Calu3 (cell line): ENCODE measurements at places on chromosomes 3 and 15.
A peak's percentile ranks its signal among the peaks of the same experiment; 100 is the strongest.

DNA sequence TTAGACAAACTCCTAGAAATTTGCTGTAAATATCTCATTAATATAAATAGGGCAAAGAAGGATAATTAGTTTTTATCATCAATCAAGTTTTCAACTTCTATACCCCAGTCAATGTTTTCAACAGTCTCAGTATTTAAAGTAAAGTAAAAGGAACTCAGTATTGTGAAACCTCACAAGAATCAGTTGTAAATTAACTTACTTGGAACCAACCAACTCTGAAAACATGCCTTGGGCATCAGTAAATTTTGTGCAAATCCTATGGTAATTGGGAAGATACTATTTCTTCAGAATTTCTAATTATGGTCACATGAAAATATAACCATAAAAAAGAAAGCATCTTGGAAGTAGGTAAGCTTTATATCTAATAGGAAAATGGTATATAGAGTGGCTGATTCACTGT lies 1139.0 kb downstream of the TUSC7 start:
- peaks cover 24% of the 10 kb centered on the region for H3K4me1 ChIP-seq
- H3K4me3 ChIP-seq, result no peak overlapping the region
- H3K36me3 ChIP-seq, result no peaks in the 10 kb centered on the region
- no peak for DNase-seq

GRCh38 chr3:172608575-172608974 lies 85.3 kb upstream of the TNFSF10 start:
- H3K4me3 ChIP-seq, result no peak overlapping the region
- no peak for DNase-seq
- H3K27ac ChIP-seq, result peak overlapping the region; percentile 4
- no peaks in the 10 kb centered on the region for H3K27me3 ChIP-seq
- no peaks in the 10 kb centered on the region for H3K36me3 ChIP-seq
- peaks cover 34% of the 10 kb centered on the region for H3K4me1 ChIP-seq

GRCh38 chr15:61906961-61907752 lies 153.1 kb downstream of the VPS13C start:
- H3K4me3 ChIP-seq, result peak overlapping the region; percentile 22
- peaks cover 49% of the 10 kb centered on the region for H3K4me1 ChIP-seq
- peaks cover 24% of the 10 kb centered on the region for H3K36me3 ChIP-seq
- peak overlapping the region; percentile 63 for H3K27ac ChIP-seq
- peak; percentile 37 for DNase-seq

DNA sequence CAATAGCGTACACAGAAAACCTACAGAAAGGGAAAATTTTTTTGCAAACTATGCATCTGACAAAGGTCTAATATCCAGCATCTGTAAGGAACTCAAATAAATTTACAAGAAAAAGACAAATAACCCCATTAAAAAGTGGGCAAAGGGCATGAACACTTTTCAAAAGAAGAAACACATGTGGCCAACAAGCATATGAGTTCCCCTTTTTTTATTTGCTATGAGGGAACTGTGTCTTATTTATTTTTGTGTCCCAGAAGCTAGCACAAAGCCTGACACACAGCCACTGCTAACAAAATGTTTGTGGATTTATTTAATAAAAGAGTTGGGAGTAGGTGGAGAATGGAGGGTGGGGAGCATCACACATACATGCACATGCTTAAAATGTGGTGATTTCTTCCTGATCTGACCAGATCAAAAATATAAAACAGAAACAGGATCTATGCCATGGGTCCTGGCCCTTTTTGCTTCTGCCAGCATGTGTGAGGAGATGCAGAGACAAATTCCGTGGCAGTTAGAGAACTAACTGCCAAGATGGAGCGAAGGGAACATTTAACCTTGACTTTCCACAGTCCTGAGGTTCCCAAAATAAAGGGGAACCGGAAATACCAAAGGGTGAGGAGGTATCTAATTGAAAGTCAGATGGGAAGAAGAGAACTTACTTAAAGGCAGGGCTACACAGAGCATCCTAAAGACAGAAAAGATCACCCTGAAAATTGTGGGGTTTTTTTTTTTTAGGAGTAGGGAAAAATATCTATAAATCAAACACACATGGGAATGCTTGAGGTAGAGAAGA lies at the start of gene TMEM202:
Gene TMEM202 (plus strand): TSS at position 510 of the 793 bp plus-strand sequence. CDS start 22 bp downstream, at position 532.
- H3K36me3 ChIP-seq, result no peaks in the 10 kb centered on the region
- no peaks in the 10 kb centered on the region for H3K4me1 ChIP-seq
- H3K27ac ChIP-seq, result no peak within 1 kb of the TSS
- no peak for DNase-seq

DNA sequence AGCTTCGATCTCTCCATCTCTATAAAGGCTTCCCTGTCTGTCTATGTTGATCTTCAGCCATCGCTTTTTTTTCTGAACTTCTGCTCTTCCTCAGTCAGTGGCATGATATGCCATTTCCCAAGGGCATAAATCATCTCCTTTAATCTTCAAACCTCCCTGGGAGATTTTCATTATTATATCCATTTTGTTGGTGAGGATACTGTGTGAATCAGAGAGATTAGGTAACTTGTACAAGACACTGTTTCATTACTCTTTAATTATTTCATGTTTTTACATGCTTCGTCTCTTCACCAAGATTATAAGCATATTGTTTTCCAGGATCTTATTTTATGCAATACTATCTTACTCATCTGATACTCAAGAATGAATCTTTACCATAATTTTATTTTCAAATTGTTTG lies 124.8 kb upstream of the ATP11B start:
- no peaks in the 10 kb centered on the region for H3K36me3 ChIP-seq
- no peaks in the 10 kb centered on the region for H3K4me1 ChIP-seq
- DNase-seq, result no peak
- peaks cover 34% of the 10 kb centered on the region for H3K27me3 ChIP-seq
- no peak overlapping the region for H3K27ac ChIP-seq
- H3K4me3 ChIP-seq, result no peak overlapping the region

DNA sequence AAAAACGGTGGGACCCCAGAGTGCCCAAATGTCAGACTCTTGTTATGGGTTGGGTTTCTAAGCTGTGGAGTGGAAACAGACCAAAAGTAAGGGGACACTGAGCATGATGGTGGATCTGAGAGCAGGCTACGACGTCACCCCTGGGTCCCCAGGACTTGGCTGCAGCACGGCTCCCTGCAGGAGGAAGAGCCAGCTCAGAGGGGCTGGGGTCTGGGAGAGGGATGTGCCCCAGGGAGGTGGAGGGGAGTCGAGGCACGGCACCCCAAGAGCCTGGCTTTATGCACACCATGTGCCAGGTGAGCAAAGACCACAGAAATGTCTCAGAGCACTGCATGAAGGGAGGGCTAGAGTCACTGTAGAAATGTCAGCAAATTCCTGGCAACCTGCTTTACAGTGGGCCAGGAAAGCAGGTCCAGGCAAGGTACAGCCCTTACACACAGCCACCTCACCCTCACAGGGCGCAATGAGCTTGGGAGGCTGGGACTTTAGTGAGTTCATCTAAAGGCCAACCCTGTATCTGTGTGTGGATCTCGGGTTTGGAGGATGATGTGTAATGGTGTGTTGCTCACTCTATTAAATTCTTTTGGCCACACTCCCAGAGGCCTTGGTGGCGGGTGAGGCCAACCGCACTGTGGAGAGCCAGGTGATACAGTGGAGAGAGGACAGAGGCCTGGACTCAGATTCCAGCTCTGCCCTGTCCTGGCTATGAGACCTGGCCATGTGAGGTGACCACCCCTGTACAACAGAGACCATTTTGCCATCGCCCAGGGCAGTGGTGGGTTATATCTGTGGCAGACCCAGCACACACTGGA lies 14.1 kb downstream of the CTSH start:
- no peak overlapping the region for H3K4me3 ChIP-seq
- peak; percentile 40 for DNase-seq
- H3K27me3 ChIP-seq, result no peaks in the 10 kb centered on the region
- H3K27ac ChIP-seq, result no peak overlapping the region

- H3K36me3 ChIP-seq, result peaks cover 4% of the 10 kb centered on the region
- H3K27ac ChIP-seq, result no peak overlapping the region
- H3K4me1 ChIP-seq, result peaks cover 24% of the 10 kb centered on the region
These were observed 59.6 kb upstream of the LMCD1 start for GRCh38 chr3:8441969-8442559.

- no peaks in the 10 kb centered on the region for H3K27me3 ChIP-seq
- DNase-seq, result no peak
- H3K27ac ChIP-seq, result no peak overlapping the region
- no peaks in the 10 kb centered on the region for H3K36me3 ChIP-seq
- H3K4me1 ChIP-seq, result peaks cover 6% of the 10 kb centered on the region
- no peak overlapping the region for H3K4me3 ChIP-seq
These were observed 91.0 kb downstream of the CPN2 start for GRCh38 chr3:194259982-194260766.

- no peak overlapping the region for H3K4me3 ChIP-seq
- DNase-seq, result no peak
- H3K36me3 ChIP-seq, result peaks cover 28% of the 10 kb centered on the region
- peaks cover 27% of the 10 kb centered on the region for H3K4me1 ChIP-seq
- no peaks in the 10 kb centered on the region for H3K27me3 ChIP-seq
These were observed 6.1 kb downstream of the TRMT10C start for GRCh38 chr3:101567528-101568317.

- peak overlapping the region; percentile 56 for H3K4me3 ChIP-seq
- H3K4me1 ChIP-seq, result peaks cover 60% of the 10 kb centered on the region
- H3K36me3 ChIP-seq, result no peaks in the 10 kb centered on the region
- DNase-seq, result no peak
- no peaks in the 10 kb centered on the region for H3K27me3 ChIP-seq
- peak overlapping the region; percentile 29 for H3K27ac ChIP-seq
These were observed 164.0 kb upstream of the HES1 start for GRCh38 chr3:193971966-193972365.

DNA sequence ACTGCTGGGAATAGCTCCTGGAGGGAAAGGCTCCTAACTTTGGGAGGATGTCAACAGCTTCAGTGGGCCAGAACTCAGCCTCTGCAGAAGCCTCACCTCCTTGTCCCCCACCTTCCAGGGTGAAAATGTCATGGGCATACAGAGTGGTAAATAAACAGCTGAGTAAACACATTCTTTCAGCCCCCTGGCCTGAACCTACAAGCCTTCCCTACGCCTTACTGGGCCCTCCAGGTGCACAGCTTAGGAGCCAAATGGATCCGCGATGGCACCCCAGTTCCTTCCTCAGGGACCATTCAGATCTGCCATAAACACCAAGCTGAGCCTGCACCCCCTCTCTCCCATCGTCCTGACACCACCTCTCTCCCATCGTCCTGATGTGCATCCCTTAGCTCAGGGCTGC lies 126.2 kb upstream of the IGF1R start:
- H3K27me3 ChIP-seq, result peaks cover 19% of the 10 kb centered on the region
- peaks cover 6% of the 10 kb centered on the region for H3K36me3 ChIP-seq
- no peak for DNase-seq
- H3K4me1 ChIP-seq, result no peaks in the 10 kb centered on the region
- no peak overlapping the region for H3K4me3 ChIP-seq
- H3K27ac ChIP-seq, result no peak overlapping the region

DNA sequence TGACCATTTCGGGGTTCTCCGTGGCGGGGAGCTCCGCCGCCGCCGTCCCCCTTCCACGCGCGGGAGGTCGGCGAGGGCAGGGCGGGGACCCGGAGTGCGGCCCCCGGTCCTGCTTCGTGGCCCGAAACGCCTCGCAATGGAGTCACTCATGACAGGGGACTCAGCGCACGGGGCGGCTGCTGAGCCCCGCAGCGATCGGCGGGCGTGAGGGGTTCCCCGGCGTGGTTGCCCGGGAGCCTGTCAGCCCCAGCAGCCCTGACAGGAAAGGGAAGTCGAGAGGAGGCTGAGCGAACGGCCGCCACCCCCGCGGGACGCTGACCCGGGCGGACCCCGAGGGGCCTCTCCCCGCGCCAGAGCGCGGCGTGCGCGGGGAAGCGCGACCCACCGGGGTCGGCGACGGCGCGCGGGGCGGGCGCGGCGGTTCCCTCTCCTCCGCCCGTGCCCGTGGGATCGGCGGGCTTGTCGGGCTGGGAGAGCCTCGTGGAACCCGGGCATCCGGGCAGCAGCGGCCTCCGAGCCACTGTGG lies 564 bp upstream of the PIGZ start:
- DNase-seq, result peak; percentile 28
- peaks cover 29% of the 10 kb centered on the region for H3K36me3 ChIP-seq
- no peak overlapping the region for H3K27ac ChIP-seq
- peaks cover 10% of the 10 kb centered on the region for H3K4me1 ChIP-seq
- peaks cover 16% of the 10 kb centered on the region for H3K27me3 ChIP-seq
- H3K4me3 ChIP-seq, result peak overlapping the region; percentile 80

GRCh38 chr15:48546296-48546695 lies 99.2 kb downstream of the FBN1 start:
- no peak for DNase-seq
- H3K36me3 ChIP-seq, result no peaks in the 10 kb centered on the region
- H3K4me1 ChIP-seq, result no peaks in the 10 kb centered on the region
- no peak overlapping the region for H3K27ac ChIP-seq

DNA sequence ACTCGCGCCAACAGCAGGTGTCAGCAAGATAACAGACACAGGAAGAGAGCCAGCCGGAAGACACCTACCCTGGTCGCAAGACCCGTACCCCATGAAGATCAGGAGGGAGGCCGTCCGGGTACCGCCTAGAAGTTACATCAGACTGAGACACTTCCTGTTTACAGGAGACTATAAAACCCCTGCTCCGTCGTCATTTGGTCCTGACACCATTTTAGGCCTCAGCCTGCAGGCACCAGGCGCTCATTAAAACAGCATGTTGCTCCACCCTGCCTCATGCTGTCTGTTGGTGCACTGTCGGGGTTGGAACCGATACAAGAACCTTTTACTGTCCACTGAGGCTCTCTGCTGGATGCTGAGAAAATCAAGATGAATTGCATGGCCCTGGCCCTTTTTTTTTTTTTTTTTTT lies 15.6 kb upstream of the PRTG start:
- DNase-seq, result no peak
- no peak overlapping the region for H3K27ac ChIP-seq
- H3K4me1 ChIP-seq, result no peaks in the 10 kb centered on the region
- no peaks in the 10 kb centered on the region for H3K36me3 ChIP-seq
- H3K27me3 ChIP-seq, result no peaks in the 10 kb centered on the region
- no peak overlapping the region for H3K4me3 ChIP-seq

DNA sequence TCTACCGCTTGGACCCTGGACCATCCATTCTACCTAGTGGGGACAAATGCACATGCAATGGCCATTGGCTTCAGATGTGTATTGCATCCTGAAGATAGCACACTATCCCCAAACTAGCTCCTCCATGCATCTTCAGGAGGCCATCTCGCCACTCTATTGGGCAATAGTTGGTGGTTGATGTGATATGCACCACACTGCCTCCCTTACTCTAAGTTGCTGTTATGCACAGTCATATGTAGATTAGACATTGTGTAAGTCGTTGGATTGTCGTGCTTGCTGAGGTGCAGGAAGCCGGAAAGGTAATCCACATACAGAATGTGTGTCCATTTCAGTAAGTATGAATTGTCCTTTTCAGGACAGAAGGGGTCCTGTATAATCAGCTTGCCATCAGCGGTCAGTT lies 26.7 kb upstream of the PLA2G4D start:
- DNase-seq, result no peak
- H3K27ac ChIP-seq, result no peak overlapping the region
- peaks cover 29% of the 10 kb centered on the region for H3K27me3 ChIP-seq
- H3K4me3 ChIP-seq, result no peak overlapping the region
